ENCODE measurements at places on chromosomes 13 and 19.
A peak's percentile ranks its signal among the peaks of the same experiment; 100 is the strongest.

DNA sequence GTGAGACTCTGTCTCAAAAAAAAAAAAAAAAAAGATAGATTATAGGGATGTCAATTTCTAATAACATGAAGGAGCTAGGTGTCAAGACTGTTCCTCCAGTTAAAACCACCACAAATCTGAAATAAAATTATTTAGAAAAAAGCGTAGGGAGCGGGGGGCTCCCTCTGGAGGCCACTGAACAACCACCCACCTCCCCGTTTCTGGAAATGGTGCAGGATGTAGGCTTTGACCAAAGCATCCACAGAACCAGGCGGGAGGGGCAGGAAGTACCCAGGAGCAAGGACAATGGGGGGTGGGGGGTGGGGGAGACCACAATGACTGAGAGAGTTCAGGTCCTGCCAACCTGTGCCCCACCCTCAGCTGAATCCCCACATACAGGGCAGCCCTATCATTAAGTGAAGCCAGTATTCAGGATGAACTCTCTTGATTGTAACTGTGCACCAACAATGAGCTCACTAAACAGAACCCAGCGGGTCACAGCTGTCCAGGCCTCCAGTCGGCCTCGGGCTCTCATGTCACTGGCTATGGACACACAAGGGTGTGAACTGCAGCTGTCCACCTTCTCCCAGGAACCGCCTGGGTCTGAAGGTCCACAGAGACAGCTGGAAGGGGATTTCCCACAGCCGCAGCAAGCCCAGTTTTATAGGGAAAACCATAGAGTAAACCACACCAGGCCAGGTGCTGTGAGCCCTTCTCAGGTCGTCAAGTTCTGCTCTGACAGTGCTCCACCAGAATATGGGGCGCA is 6.6 kb downstream of the ZSCAN18 start:
- DNase-seq: no peak

DNA sequence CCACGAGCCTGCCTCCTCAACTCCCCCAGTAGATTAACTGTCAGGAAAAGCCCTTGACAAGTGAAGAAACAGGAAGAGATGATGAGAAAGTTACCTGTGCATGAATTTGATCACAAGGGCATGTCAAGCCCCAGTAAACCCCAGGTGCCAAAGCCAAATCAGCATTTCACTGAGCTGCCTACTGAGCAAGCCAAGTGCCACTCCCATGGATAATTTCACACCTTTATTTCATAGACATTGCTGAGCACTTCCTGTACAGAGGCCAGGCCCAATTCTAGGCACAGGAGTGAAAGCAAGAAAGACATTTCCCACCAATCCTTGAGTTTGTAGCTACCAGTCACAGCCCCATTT is 2.4 kb downstream of the GADD45GIP1 start:
- peak; percentile 10 for DNase-seq

DNA sequence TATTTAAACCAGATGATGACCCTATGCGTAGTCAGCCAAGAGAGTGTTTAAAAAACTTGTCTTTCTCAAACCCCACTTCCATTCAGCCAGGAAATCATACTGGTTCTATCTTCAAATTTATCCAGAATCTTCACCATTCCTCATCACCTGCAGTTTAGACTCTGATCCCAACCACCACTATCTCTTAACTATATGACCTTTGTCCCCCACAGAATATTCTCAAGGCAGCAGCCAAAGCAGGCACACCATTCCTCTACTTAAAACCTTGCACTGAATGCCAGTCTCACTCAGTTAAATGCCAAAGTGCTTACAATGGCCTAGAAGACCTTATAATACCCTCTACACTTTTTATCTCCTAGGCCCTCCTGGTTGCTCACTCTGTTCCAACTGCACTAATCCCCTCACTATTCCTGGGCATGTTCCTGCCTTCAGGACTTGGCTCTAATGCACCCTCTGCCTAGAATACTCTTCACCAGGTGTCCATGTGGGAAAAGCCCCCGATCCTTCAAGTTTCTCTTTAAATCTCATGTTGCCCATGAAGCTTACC is 10.1 kb downstream of the SUCLA2 start:
- DNase-seq: no peak

- peak; percentile 64 for DNase-seq
Measured at GRCh38 chr19:7159105-7159933, 89.8 kb downstream of the ZNF557 start.

GRCh38 chr19:5046339-5047039 is 77.6 kb downstream of the KDM4B start:
- DNase-seq: peak; percentile 63

- DNase-seq: no peak
Measured at GRCh38 chr19:2260341-2260805, 4.2 kb upstream of the JSRP1 start.

GRCh38 chr19:405121-405965 is 3.6 kb downstream of the C2CD4C start:
- peak; percentile 49 for DNase-seq

DNA sequence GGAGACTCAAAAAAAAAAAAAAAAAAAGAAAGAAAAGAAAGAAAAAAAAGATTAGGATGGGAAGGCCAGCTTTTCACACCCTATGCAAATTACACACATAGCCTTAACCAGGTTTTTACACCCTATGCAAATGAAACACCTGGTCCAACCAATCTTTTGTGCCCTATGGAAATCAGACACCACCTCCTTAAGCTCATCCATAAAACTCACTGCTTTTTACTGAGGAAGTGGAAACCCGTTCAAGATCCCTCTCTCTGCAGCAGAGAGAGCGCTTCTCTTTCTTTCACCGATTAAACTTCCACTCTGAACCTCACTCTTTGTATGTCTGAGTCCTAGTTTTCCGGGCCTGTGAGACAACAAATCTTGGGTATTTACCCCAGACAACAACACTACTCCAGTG is 25.3 kb upstream of the HOMER3 start:
- DNase-seq: no peak
